Ammon's horn (tissue), 1 donor: ENCODE measurements at places on chromosomes 1 and 21.

DNA sequence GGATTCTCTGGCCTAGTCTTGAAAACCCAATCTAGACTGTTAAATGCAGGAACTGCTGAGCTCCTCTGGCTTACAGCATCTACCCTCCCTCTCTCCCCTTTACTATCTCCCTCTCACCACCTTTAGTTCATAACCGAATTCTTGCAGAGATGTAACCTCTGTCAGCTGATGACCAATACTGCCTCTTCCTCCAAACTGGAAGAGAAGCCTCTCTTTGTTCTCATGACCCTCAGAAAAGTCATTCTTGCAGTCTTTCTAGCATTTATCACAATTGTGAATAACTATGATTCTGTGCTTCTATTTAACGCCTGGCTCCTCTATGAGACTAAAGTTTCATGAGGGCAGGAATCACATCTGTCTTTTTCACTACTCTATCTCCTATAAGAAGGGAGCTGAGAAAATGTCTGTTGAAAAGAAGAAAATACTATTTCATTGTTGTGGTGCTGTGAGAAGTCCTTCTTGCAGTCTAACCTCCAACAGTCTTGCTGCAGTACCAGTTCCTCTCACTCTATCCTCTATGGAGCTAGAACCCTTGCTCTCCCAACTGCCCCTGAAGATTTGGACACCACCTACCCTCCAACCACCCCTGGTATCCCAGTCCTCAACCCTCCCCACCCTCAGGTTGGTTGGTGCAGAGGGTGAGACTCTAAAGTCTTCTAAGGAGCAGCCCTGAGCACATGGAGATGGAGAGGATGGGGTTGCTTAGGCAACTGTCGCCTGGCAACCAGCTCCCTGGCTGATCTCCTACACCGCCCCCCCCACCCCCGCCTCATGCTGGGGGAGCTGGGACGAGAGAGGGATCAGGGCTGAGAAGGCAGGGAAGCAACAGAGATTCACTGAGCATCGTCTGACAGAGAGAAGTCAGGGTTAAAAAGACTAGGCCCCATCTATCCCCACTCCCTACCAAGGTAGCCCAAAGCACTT lies 13.9 kb downstream of the MEF2D start:
- peak; percentile 83 for DNase-seq

GRCh38 chr1:230077011-230077410 lies 10.0 kb downstream of the GALNT2 start:
- DNase-seq, result no peak

GRCh38 chr1:22197644-22198043 lies 54.7 kb upstream of the WNT4 start:
- DNase-seq, result no peak

GRCh38 chr1:67677930-67678329 lies 7.1 kb upstream of the GADD45A start:
- DNase-seq, result no peak

DNA sequence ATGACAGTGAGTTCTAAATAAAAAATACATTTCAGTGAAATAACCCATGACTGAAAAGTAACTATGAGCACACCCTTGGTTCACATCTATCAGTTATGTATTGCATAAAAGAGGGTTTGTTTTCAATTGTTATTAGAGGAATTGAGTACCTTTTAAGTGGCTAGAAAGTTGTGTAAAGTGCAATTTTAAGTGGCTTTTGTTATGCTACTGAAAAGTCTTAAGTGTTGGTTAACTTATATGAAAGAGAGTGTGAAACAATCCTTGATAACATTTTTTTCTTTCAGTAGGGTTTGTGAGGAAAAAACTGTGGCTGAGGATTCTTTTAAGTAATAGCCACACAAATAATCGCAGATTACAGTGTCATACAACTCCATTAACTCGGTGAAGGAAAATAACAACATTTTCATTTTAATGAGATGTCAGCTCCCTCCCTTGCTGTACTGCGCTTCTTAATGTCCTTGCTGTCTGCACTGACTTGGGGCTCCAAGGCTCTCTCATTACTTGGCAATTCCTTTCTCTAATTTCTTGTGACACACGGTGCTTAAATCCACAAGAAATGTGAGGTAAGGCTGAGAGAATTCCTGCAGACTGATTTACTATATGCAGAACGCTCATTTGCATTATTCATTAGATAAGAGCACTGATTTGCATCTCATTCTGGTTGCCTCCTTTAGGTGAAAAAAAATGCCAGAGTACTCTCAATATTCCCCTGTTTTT lies 40.6 kb downstream of the NTNG1 start:
- no peak for DNase-seq

- peak; percentile 94 for DNase-seq
Measured at GRCh38 chr1:17119076-17119772, at the start of gene PADI2. PADI2 (minus strand) TSS chr1:17119451; CDS start chr1:17119371, 80 bp downstream.

- no peak for DNase-seq
Measured at GRCh38 chr1:191134796-191135195, 657.1 kb upstream of the BRINP3 start.

- no peak for DNase-seq
Measured at GRCh38 chr1:247322442-247322841, 9.2 kb downstream of the ZNF496 start.

DNA sequence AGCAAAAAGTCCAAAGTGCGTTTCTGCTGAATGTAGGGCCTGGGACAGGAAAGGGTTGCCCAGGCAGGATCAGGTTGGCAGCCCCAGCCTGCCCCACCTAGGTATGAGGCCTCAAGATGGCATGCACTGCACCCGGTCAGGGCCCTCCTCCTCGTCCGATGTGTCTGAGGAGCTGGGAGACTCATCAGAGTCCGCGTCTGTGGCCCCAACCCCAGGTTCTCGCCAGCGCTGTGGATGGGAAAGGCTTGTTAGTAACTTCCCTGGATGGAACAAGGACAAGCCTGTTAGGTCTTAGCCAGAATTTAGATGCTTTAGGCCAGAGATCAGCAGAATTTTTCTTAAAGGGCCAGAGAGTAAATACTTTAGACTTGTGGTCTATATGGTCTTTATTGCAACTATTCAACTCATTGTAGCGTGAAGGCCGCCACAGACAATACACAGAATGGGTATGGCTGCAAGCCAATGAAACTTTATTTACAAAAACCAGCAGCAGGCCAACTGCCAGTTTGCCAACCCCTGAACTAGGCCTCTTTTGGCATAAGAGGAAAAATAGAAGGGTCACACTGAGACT lies 12.4 kb downstream of the PEA15 start:
- DNase-seq, result peak; percentile 28
